ENCODE measurements at places on chromosomes 5 and 9.

GRCh38 chr5:6489643-6490185 is 41.1 kb downstream of the UBE2QL1 start:
- DNase-seq = no peak

- no peak for DNase-seq
These were observed 97.5 kb upstream of the SSBP2 start for GRCh38 chr5:81848362-81848880.

DNA sequence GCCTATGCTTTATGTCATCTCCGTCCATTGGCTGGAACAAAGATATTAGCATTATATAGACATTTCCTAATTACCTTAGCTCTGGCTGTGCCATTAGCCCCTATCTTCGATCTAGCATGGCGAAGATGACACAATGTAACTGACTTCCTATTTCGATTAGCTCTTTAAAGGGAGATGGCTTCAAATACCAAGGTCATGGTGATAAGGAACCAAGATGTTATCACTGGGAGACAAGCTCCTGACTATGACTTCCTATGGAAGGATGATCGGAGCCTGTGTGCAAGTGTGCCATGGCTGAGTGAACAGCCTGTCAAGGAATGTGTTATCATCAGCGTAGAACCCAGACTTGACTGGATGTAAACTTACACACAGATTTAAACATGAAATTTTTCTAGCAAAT is 602.1 kb downstream of the PSAT1 start:
- no peak for DNase-seq

GRCh38 chr9:99509900-99510535 is 287.9 kb downstream of the SEC61B start:
- DNase-seq = no peak

- DNase-seq = no peak
These were observed 14.0 kb upstream of the EGFL7 start for GRCh38 chr9:136648751-136649150.

All from stimulated activated CD8-positive, alpha-beta memory T cell treated with anti-CD3 and anti-CD28 coated beads, Interleukin-7, amount 100 ng/mL, for 24 hours (primary cell).